ENCODE measurements at places on chromosomes 1 and 21. TPM values are rescaled to one million over a fixed set of nuclear protein-coding genes. Genes with fewer than 3 reads are reported as not detected.

The CAMSAP2 gene
- total RNA-seq, result 57.5 TPM

The FCER1A gene
- total RNA-seq, result not detected

The RHCE gene
- total RNA-seq, result 0.27 TPM

The IVL gene
- total RNA-seq, result not detected

The PGLYRP4 gene
- not detected for total RNA-seq

The KCNH1 gene
- not detected for total RNA-seq

The C1orf116 gene
- not detected for total RNA-seq

The MYOM3 gene
- total RNA-seq, result not detected

The FAM131C gene
- 0.08 TPM for total RNA-seq

The CLDN17 gene
- not detected for total RNA-seq

The SMCP gene
- not detected for total RNA-seq

The CLCA1 gene
- total RNA-seq, result not detected

The OR4F29 gene
- total RNA-seq, result not detected

The RPL5 gene
- total RNA-seq, result 1,772 TPM

The HSD11B1 gene
- 33.3 TPM for total RNA-seq

The C21orf58 gene
- total RNA-seq, result 10.2 TPM

The FCRL5 gene
- total RNA-seq, result not detected

The CRB1 gene
- 0.09 TPM for total RNA-seq

The ACTA1 gene
- not detected for total RNA-seq

The KCNN3 gene
- total RNA-seq, result 0.09 TPM

The CR1L gene
- total RNA-seq, result not detected

The FCRL6 gene
- total RNA-seq, result not detected

The RNU1-3 gene
- under 0.01 TPM for total RNA-seq

The NFIA gene
- 42.0 TPM for total RNA-seq

The HOOK1 gene
- total RNA-seq, result not detected

The LRIF1 gene
- total RNA-seq, result 19.5 TPM

The MFAP2 gene
- total RNA-seq, result 47.7 TPM

The TFF3 gene
- total RNA-seq, result not detected

The RAVER2 gene
- 7.2 TPM for total RNA-seq
